ENCODE measurements at places on chromosomes 2 and 18.

GRCh38 chr2:10830203-10830602 is 17.6 kb upstream of the PDIA6 start:
- no peak for DNase-seq

DNA sequence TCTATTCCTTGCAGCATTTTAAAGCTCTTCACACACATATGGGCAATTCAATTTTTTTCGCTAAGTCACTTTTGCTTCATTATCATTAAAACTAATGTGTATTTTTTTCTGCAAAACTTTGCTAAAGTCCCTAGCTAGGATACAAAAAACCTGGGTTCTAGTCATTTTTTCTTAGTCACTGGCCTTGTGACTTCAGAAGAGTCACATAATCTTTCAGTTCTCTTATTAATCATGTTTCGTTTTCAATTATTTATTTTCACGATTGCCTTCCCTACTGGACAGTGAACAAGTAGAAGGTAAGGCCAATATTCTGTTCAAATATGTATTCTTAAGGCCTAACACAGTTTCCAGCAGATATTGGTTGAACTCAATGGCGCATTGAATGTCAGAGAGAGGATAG is 60.9 kb upstream of the CYRIA start:
- DNase-seq = no peak

- no peak for DNase-seq
Measured at GRCh38 chr2:232321156-232321816, 57.3 kb upstream of the ALPP start.

- DNase-seq = peak; percentile 21
Measured at GRCh38 chr2:86037141-86037794, 68.4 kb downstream of the POLR1A start.

GRCh38 chr18:77316641-77317040 is 67.0 kb downstream of the GALR1 start:
- no peak for DNase-seq

DNA sequence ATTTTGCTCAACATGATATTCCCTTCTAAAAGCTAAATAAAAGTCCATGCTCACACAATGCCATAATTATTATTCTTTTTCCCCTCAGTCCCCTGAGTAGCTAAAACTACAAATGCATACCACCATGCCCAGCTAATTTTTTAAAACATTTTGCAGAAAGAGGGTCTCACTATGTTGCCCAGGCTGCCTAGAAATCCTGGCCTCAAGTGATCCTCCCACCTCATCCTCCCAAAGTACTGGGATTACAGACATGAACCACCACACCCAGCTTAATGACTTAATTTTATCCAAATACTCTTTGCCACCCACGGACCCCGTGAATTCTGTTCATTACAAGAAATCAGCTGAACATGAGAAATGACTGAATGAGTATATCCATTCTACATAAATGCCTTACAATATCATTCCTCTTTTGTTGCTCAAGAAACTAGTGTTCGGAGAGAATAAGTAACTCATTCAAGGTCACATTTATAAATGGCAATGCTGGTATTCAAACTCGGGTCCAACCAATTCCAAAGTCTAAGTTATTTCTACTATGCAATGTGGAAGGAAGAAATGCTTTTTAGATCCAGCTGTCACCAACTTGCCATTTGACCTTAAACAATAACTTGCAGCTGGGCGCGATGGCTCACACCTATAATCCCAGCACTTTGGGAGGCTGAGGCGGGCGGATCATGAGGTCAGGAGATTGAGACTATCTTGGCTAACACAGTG is 59.8 kb downstream of the NOL10 start:
- DNase-seq = no peak

- no peak for DNase-seq
Measured at GRCh38 chr18:42274488-42275137, 319.6 kb downstream of the PIK3C3 start.

DNA sequence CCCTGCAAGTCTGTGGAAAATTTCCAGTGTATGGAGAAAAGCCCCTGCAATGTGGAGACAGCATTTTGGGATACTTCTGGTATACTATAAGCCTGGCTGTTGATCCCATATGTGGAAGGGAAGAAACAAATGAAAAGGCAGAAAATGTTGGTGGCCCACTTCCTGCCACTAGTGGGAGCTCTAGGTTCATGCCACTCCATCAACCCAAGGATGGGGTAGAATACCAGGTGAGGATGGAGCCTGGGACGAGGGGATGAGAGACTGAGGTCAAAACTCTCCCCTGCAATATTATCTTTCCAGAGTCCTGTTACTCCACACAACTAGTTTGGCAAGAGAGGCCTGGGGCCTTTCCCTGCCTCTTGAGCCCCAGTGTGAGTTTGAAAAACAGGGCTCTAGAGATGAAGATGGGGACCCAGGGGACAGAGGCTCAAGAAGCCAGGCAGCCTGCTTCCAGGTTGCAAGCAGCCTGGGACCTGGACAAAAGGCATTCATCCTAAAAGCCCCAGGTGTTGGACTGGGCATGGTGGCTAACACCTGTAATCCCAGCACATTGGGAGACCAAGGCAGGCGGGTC is 31.9 kb downstream of the BMP10 start:
- DNase-seq = no peak

GRCh38 chr18:58314284-58314683 is 270.3 kb downstream of the NEDD4L start:
- DNase-seq = peak; percentile 68

DNA sequence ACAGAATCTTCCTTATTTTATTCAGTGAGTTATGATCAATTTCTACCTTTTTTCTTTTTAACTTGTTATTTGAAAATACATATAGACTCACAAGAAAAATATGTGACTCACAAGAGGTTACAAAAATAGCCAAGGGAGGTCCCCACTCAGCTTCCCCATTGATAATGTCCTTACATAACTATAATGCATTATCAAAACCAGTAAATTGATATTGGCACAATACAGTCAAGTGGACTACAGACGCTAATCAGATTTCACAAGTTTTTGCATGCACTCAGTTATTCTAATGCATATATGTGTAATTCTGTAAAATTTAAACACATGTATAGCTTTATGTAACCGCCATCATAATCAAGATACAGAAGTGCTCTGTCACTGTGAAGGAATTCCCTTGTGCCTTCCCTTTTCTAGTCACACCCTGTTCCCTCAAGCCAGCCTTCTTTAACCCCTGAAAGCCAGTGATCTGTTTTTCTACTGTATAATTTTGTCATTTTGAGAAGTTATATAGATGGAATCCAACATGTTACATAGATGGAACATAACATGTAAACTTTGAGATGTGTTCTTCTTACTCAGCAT is 118.4 kb downstream of the ALMS1 start:
- DNase-seq = no peak

- DNase-seq = no peak
Measured at GRCh38 chr2:61157371-61158003, 4.5 kb upstream of the C2orf74 start.

DNA sequence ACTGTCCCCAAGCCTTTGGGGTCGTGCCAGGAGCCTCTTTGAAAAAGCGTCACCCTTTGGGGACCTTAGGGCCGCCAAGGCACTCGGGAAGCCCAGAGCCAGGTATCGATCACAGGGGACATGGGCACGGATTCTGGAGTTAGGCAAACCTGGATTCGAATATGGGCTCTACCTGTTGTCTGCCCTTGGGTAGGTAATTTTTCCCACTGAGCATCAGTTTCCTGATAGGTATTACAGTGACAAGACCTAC is 9.3 kb downstream of the TMEM198 start:
- no peak for DNase-seq

GRCh38 chr2:204967199-204967960 is 422.1 kb downstream of the PARD3B start:
- no peak for DNase-seq

DNA sequence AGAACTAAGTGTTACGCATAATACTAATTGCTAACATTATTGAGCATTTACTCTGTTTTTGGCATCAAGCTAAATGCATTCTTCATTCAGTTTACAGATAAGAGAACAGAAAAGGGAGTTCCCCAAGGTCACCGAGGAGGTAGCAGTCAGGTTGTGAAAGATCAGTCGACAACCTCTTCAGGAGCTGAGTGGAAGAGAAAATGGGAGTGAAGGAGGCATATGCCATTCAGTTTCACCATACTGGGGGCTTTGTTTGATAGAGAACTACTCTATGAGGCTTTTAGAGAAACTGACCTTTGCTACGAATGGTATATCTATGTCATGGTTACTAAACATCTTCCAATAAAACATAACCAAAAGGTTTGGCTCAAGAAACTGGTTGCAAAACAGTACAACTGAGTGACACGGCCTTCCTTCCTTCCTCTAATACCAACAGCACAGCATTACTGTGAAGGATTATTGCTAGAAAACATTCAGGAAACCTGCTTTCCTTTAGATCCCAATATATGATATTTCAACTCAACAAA is 112.1 kb downstream of the RBMS1 start:
- DNase-seq = no peak

GRCh38 chr2:230914886-230915285 is 10.2 kb downstream of the GPR55 start:
- no peak for DNase-seq

GRCh38 chr2:203861607-203862006 is 6.0 kb upstream of the CTLA4 start:
- no peak for DNase-seq

DNA sequence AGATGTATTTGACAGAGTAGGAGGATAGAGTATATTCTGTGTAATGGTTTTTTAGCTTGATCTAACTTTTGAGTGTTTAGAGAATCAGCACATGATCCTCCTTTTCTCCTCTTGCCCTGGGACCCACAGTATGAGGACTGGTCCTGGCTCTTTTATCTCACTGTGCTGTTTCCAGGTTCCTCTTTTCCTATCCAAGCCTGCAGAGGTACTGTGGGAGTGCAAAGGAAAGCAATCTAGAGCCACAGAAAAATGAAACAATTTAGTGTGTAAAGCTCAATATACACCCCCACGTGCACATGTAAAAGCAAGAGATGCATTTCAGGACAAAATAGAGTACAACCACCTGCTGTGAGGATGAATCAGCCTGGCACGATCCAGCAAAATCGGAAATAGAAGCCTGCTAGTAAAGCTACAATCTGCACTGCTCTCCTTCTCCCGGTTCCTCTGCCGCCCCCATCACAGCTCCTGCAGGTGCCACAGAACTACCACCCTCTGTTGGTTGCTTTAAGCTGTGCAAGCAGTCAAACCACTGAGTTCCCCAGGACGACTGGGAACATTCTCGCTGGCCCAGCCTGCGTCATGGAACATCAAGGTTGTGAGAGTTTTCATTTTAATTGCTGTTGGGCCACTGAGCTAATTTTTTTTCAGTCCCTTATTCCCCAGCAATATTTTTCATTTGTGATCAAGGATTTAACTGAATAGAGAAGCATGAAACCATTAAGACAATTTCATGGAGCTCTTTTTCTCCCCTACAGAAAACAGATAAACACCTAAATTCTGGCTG is 47.8 kb upstream of the MAPRE3 start:
- peak; percentile 84 for DNase-seq

DNA sequence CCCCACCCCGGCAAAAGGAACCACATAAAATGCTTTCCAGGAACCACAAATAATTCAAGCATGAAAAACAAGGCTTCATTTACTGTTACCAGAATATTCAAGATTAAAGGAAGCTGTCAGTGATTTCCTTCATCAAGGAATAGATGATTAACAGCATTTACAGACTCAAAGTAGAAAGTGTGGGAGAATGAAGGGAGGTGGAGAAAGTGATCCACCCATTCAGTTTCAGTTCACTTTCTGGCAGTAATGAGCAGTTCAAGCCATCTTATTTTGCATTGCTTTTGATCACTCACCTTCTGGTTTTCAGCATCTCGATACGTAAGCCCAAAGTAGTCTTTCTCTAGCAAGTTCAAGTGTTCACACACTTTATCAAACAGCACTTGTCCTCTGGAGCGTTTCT is 99.0 kb downstream of the EPB41L3 start:
- no peak for DNase-seq

DNA sequence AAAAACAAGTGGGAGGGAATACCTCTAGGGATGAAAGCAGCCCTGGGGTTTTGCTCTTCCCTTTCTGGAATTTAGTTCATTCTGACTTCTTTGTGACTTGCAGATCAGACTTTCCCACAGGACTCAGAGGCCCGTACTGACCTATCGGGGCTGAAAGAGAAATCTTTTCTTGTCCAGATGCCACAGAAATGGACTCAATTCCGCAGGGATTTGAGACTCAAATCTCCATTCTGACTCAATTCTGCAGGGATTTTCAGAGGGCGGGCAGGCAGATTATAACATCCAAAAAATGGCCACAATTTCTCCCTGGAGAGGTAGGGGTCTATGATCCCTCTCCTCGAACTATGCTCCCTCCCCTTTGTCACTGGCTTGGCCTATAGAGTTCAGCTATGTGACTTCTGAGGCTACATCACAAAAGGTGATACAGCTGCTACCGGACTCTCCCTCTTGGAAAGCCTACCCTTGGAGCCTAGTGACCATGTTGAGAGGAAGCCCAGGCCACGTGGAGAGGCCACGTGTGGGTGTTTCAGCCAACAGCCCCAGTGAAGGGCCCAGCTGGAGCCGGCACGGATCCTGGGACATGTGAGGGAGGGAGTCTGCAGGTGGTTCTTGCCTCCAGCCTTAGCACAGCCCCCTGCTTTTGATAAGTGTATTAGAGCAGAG is 4.8 kb upstream of the EFHD1 start:
- peak; percentile 76 for DNase-seq

DNA sequence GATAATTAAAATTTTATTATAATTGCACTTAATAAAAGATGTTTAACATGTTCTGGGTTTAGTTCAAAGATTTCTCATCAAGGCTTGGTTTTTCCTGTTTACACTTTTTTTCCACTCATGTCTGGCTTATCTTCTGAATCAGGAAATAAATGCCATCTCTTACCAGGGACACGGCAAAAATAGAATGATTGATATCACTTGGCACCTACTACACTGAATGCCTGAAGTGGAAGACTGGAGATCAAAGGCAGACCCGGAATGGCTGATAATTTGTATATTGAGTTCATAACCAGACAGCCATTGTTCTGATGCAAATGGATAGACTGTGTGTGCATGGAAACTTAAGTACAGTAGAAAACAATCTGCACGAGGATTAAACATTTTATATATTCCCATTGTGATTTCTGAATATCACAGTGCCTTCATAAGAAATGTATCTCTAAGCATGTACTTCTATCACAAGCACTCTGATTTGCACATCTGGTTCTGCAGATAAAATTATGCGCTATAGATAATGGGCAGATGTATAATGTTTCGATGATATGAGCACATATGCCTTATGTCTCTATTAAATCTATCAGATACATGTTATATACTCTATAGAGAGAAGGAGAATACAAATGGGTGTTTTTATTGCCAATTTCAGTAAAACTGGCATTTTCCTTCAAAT is 304.8 kb downstream of the RND3 start:
- DNase-seq = no peak

- DNase-seq = no peak
Measured at GRCh38 chr2:1701020-1701419, 43.3 kb downstream of the PXDN start.

DNA sequence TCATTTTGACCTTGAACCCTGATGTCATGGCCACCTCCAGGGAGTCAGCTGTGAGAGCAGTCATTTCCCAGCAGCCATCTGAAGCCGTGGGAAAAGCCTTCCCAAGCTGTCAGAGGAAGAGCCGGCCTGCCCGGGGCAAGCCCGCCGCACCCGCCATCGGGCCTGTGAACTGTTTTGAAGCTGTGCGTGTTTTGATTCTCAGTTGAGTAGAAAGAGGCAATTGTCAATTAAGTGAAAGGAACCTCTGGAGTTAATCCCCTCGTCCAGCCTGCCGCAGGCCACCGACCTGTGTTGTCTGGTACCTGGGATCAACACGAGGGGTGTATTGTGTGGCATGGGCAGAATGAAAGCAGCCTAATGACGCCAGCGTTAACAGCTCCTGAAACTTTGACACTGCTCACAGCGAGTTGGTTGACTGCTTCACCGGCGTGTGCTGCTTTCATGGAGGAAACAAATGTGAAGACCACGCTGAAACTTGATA is 318.4 kb downstream of the AGAP1 start:
- DNase-seq = no peak

Measured in pons (tissue), 1 donor.